ENCODE measurements at places on chromosomes 12 and 14. TPM values are rescaled to one million over a fixed set of nuclear protein-coding genes. Genes with fewer than 3 reads are reported as not detected.

The SERPINA3 gene
- total RNA-seq = not detected

The KRT77 gene
- not detected for total RNA-seq

The MIP gene
- not detected for total RNA-seq

The ERP29 gene
- total RNA-seq = 113 TPM

The PTPRO gene
- total RNA-seq = 8.3 TPM

The INSM2 gene
- not detected for total RNA-seq

The SLC17A8 gene
- not detected for total RNA-seq

The DNAJC22 gene
- total RNA-seq = not detected

The SP7 gene
- total RNA-seq = not detected

The FOXN4 gene
- total RNA-seq = not detected

The PIANP gene
- total RNA-seq = 0.49 TPM

The LPAR5 gene
- 5.7 TPM for total RNA-seq

The TSPAN11 gene
- total RNA-seq = not detected

The MAP3K9 gene
- total RNA-seq = 5.0 TPM

The MUCL1 gene
- total RNA-seq = not detected

The NRL gene
- 2.4 TPM for total RNA-seq

The ZNF140 gene
- total RNA-seq = 17.4 TPM

The KLHL33 gene
- not detected for total RNA-seq

The CAPZA3 gene
- total RNA-seq = not detected

The CCND2 gene
- 821 TPM for total RNA-seq

The SSPN gene
- not detected for total RNA-seq

The SPIC gene
- total RNA-seq = not detected

The NXPH4 gene
- total RNA-seq = 0.37 TPM

The ATP6V1D gene
- 44.5 TPM for total RNA-seq

The LTB4R gene
- 24.2 TPM for total RNA-seq

The CCDC177 gene
- not detected for total RNA-seq

The KLHDC1 gene
- total RNA-seq = 2.0 TPM

The GPR137C gene
- 0.47 TPM for total RNA-seq

The TMEM120B gene
- total RNA-seq = 9.2 TPM

The GPR84 gene
- total RNA-seq = 2.4 TPM

The SLCO1B1 gene
- total RNA-seq = not detected

The IGFBP6 gene
- not detected for total RNA-seq

The IAPP gene
- not detected for total RNA-seq

The FAM186B gene
- 0.29 TPM for total RNA-seq

The GPD1 gene
- total RNA-seq = 0.95 TPM

The ENDOU gene
- total RNA-seq = not detected

The PYGL gene
- not detected for total RNA-seq

The ANG gene
- total RNA-seq = 1.6 TPM

The RND1 gene
- total RNA-seq = 4.0 TPM

The KRT81 gene
- not detected for total RNA-seq

The SLC6A12 gene
- total RNA-seq = not detected

The GPR132 gene
- total RNA-seq = 48.6 TPM

The BATF gene
- total RNA-seq = 149 TPM

The PIWIL1 gene
- total RNA-seq = not detected

The AHSA1 gene
- 159 TPM for total RNA-seq

The CIROP gene
- total RNA-seq = not detected

The LHX5 gene
- not detected for total RNA-seq

The ALDH1L2 gene
- total RNA-seq = 1.2 TPM

The HVCN1 gene
- 10.6 TPM for total RNA-seq

The CDKN3 gene
- 44.2 TPM for total RNA-seq

The AJUBA gene
- total RNA-seq = 1.9 TPM

The ALX1 gene
- not detected for total RNA-seq

The PTCSC3 gene
- total RNA-seq = not detected

The CLEC4A gene
- total RNA-seq = 0.39 TPM

The FLRT2 gene
- not detected for total RNA-seq

The SLC39A5 gene
- 1.1 TPM for total RNA-seq

The C12orf50 gene
- 0.12 TPM for total RNA-seq

The ALG10 gene
- total RNA-seq = 16.5 TPM

The ACVRL1 gene
- total RNA-seq = not detected
